Liver (tissue), 10 donors: ENCODE measurements at places on chromosomes 4 and X.

- no peak for DNase-seq
Measured at GRCh38 chr4:67273666-67274065, 271.6 kb downstream of the CENPC start.

GRCh38 chr4:94623126-94623911, 134.4 kb upstream of the BMPR1B start:
- DNase-seq, result no peak

DNA sequence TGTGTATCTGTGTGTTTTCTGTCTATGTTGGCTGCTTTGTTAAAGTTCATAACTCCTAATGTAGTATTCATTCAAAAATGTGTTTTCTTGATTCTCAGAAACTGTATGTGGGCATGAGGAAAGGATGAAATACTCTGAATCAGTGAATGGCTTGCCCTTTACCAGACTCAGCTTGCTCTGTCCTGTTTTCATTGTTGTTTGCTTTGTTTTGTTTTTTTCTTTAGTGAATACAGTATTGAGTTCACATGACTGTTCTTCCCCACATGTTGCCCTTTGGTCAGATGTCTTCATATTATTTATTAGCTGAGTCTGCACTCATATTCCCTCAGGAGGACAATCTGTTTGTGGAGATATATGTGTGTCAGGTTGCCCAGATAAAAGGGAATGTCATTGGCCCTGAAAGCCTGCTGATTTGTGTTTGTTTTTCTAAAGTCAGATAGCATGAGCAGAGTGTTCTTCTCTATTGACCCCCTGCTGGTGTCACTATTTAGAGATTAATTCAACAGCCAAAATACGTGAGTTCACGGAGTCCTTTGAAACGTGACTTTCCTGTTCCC, 1184.4 kb downstream of the RPA4 start:
- DNase-seq, result no peak

DNA sequence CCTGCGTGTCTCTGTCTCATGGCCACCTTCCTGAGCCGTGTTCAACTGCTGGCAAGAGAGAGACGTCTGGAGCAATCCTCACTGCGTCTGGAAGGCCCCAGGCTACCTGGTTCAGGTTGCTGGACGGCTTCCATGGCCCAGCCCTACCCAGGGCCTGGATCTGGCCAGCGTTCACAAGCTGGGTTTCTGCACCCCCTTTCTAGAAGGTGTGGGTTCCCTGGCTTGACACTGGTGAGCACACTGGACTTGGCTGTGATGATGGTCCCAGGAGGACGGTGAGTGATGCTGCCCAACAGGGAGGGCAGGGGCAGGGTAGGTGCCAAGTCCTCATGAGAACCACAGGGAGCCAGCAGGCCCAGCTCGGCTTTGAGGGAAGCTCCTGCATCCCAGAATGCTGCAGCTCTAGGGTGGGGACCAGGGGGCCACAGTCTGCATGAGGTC, 63.4 kb downstream of the HTRA3 start:
- no peak for DNase-seq

GRCh38 chrX:101220662-101221260, 1.2 kb downstream of the DRP2 start:
- DNase-seq, result no peak

DNA sequence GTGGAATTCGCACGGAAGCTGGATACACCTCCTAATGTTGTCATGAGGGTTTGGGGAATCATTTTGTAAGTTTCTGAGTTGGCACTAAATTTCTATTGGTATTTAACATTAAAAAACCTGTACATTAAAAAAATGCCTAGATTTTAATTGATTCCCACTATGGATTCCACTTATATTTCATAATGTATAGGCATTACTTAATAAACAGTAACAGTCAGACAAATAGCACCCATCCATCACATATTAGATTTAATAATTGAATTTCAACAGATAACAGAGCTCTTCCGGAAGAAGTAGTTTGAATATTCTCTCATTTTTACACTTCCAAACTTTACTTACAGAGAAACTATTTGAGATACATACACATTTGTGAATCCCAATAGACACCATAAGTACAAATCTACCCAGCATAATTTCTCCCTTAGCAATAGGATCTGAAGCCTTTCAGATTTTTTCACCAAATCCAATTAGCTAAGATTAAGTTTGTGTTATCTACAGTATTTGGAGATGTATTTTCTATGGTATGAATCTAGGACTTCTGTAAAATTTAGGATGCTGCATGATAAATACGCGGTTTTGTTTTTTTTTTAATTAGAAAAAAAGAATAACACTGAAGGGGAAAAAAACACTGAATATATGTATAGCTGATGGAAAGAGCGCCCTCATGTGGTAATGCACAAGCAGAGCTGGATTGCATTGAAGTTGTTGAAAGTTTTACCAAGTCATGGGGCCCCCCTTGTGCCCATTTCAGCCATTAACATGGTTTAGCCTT, 12.2 kb upstream of the ODAM start:
- peak; percentile 33 for DNase-seq

- no peak for DNase-seq
Measured at GRCh38 chr4:151768835-151769234, 8.0 kb upstream of the GATB start.

DNA sequence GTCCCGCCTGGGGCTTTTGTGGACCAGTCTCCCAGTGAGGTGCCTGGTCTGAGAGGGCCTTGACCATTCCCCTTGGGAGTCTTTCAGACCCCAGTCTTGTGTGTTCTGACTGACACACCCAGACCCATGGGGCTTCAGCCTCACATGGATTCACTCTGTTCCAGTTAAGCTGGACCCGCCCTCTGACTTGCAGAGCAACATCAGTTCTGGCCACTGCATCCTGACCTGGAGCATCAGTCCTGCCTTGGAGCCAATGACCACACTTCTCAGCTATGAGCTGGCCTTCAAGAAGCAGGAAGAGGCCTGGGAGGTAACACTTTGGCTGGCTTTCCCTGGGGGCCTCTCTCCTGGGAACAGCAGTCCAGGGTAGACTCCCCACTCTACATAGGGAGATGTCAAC, 6.8 kb downstream of the IL9R start:
- no peak for DNase-seq

DNA sequence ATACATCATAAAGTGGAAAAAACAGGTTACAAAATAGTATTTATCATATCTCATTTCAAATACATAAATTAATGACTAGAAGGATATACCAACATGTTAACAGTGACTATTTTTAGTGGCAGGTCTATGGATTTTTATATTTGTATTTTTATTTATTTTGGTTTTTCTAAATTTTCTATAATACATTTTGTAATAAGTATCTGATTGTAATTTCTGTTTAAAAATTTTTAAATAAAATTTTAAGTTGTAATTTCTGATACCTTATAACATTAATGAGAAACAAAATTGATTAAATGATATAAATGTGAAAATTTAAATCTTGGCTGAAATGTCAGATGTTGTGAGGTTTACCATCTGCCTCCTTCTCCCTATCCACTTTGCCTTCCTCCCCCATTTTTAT, 2.5 kb downstream of the NONO start:
- no peak for DNase-seq

DNA sequence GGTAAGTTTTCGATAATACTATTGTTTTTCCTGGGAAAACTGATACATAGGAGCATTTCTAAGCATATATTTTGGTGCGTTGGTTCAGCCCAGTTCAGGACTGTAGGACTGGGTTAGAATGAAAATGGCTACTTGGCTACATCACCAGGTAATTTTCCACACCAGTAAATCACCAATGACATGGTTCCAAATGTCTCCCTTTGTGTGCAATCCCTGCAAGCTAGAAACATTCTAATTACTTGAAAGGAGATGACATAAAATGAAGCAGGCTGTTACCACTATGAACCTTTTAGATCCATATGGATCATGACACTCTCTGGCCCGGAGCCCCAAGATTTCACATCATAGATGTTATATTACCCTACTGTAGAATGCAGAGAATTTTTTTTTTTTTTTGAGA, 577.4 kb upstream of the FTHL17 start:
- no peak for DNase-seq

DNA sequence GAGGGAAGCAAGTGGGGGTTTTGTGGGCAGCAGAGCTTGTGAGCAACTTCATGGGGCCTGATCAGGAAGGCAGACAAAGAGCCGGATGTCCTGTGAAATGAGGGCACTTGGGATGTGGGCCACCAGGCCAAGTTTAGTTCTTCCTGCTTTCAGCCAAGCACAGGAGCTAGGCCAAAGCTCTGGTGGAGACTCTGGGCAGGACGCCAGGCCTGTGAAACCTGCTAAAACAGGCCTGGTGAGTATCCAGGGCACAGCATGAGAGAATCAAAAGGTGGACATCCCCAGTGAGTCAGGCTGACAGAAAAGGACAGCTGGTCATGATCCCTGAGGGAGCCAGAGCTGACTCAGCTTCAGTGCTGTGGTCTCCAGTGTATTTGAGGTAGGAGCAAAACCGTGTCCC, 95.7 kb downstream of the NPNT start:
- no peak for DNase-seq

DNA sequence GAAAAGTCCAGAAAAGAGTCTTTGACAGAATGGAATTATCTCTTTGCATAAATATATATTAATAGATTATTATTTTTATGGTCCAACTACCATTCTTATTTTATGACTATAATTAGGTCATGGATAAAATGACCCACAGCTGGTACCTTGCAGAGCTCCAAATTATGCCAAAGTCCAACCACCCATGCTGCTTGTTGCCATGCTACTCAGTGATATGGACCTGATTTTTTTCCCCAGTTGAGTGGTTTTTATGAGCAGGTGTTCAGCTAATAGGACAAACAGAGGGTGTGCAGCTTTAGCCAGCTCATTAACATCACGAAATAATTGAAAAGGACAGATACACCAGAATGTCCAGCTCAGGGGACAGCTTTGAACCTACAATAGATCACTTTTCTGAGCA, 9.7 kb downstream of the HOPX start:
- no peak for DNase-seq

DNA sequence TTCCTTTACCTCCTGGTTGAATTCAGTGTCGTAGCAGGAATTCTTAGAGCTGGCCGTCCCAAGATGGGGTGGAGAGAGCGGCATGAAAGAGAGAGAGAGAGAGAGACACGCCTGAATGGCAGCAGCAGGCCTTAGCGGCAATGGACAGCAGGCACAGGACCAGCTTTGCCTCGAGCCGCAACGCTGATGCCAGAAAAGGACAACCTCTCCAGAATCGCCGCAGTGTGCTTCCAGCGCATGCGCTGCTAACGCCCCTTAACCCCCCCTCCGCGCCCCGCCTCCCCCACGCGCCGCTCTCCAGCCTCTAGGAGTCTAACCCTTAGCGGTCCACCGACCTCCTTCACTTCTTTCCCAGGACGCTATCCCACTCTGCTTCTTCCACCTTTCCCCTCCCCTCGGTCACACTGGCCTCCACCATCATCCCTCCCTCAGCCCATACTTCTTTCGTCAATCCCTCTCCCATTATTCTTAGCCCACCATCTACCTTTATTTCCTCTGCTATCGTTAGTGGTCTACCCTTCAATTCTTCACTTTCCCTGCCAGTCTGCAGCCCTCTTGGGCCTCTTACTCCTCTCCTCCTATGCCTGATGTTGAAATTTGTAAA, 10.5 kb upstream of the ZCCHC13 start:
- peak; percentile 75 for DNase-seq
